ENCODE measurements at places on chromosomes 11 and 22. TPM values are rescaled to one million over a fixed set of nuclear protein-coding genes. Genes with fewer than 3 reads are reported as not detected.

Gene DGCR6
- 1.2 TPM for total RNA-seq

Gene GCAT
- total RNA-seq = 10.4 TPM

Gene FDX1
- total RNA-seq = 8.2 TPM

Gene MMP13
- not detected for total RNA-seq

Gene AASDHPPT
- total RNA-seq = 35.2 TPM

Measured in activated CD4-positive, alpha-beta T cell treated with anti-CD3 and anti-CD28 coated beads, Interleukin-2, amount 10 ng/mL, durations not matched to agents 7 days and 5 days (primary cell).